Activated T-helper 1 cell treated with anti-CD3 and anti-CD28 coated beads, Interleukin-2, amount 50 U/mL, for 16 hours (primary cell): ENCODE measurements at places on chromosomes 6 and 20.

DNA sequence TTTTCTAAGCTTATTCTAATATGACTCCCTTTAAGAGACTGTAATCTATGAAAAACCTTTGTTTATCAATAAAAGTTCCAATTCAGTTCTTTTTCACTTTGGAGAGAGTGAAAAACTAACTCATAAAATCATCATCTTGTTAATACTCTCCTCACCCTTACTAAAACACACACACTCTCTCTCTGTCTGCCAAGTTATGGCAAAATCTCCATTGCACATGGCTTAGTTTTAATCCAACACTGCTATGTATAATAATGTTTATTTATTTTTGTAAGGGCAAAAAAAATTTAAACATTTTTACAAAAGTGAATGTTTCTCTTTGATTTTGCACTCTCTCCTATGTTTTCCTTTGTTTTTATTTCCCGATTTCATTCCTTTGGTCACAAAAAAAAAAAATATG lies 253.2 kb downstream of the BMP7 start:
- DNase-seq = no peak

DNA sequence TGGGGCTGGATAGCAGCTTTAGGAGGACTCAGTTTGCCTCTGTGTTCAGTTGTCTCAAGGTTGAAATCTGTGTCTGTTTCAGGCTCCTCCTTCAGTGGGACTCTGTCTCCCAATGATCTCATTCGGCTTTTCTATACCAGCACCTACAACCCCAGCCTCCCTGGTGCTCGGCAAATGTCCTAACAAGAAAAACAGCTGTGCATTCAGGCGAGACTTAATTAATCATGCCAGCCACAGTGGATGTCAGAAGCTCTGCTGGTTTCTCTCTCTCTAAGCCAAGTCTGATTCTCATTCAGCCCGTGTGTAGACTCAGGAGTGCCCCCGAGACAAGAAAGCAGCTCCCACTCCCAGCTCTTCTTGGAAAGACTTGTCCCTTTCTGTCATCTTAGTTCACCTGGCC lies 46.8 kb downstream of the SUN5 start:
- DNase-seq = no peak

DNA sequence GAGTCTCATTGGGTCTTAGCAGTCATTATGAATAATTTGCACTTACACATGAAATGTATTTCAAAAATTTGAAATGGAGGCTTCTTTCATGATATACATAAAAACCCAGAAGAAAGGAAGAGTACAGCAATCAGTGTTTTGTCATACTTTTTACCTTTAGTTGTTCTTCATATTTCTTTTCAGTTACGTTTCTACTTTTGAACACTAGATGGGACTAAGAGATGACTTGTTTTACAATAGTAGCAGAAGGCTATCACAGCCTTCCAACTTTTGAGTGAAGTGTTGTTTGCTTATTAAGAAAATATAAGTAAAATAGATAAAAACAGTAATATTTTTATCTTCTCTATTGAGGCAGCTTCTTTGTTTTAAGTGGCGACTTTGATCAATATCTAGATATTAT lies 58.1 kb downstream of the L3MBTL3 start:
- no peak for DNase-seq

DNA sequence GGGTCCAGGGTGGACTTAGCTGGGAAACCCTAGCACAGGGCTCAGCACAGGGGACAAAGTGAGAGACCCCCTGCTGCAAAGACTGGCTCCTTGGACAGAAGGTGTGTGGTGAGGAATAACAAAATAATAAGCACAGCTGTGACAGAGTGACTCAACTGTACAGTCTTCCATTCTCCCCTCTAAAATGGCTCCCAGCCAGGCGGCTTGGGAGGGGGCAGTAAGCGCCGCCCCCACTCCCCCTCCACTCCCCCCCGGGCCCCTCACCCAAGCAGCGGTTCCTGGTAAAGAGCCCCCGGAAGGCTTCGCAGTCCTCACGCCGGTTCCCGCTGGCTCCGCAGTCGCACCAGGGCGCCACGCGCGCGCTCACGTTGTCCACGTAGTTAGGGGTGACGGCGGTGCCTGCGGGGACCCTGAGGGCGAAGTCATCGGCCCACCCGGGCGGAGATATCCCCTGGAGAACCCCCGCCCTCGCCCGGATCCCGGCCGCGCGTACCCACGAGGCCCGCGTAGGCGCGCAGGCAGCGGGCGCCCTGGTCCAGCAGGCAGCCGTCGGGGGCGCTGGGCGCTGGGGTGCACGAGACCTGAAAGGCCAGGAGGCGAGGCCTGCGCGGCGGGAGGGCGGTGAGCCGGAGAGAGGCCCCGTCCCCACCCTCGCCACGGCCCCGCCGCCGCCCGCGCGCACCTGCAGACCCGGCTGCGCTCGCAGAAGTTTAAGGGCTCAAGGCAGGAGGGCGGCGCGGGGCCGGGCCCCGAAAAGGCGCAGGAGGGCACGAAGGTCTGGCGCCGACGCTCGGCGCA lies 2.7 kb downstream of the GFRA4 start:
- DNase-seq = no peak

- no peak for DNase-seq
Measured at GRCh38 chr20:10090588-10091166, 55.9 kb downstream of the ANKEF1 start.

DNA sequence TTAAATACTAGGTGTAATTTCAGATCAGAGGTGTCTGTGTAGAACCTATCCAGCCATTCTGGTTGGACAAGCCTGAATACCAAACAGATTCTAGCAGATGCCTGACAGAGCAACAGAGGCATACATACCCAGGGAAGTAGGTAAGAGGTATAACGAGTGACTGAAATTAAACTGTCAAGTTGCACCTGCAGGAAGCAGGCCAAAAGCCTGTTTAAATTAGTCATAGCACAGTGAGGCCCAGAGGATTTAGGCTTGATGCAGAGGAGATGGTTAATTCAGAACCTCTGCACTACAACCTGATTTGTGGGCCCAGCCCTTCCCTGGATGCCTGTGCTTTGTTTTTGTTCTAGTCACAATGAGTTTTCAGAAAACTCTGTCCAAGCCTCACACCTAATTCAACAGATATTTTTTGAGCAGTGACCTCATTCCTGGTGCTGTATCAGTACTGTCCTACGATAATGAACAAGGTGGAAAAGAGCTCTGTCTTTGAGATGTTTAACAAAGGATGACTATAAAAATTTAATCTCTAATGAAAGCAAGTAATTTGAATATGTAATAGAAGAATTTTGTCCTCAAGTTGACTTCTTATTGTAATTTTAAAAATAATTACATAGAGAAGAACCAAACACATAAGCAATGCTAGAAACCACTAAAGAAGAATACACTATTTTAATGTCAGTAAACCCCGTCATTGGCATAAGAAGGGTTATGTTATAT lies 31.7 kb downstream of the C6orf58 start:
- no peak for DNase-seq

- no peak for DNase-seq
Measured at GRCh38 chr20:59657459-59658046, 53.2 kb downstream of the PHACTR3 start.

DNA sequence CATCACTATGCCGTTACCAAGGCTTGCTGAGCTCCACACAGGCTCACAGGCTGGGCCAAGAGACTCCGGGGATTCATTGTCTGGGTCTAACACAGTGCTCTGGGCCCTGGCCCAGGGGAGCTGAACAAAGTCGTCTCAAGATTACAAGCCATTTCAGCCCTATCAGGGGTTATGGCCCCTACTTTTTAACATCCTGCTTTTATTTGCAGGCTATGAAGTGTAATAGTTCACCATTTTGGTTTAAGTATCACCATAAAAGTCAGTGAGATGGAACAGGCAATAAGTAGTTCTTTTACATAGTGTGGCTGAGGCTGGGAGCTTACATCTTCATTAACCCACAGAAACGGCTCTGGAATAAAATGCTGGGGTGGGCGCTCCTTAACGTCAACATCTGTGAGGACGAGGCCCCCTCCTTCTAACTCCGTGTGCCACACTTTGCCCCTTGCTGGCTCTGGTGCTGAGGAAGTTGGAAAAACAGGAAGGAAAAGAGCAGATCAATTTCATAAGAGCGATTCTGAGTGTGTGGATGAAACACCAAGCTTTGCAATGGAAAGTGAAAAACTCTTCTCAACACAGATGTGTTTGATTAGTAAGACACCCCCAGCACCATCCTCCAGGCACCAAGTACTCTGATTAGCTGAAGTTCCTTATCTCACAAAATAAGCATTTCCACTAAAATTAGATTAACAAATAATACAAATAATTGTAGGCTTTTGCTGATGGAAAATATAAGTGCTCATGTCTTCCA lies 447.3 kb downstream of the MAFB start:
- no peak for DNase-seq

- DNase-seq = no peak
Measured at GRCh38 chr20:37504404-37505096, 16.5 kb upstream of the NNAT start.
